ENCODE measurements at places on chromosomes 2 and 18. TPM values are rescaled to one million over a fixed set of nuclear protein-coding genes. Genes with fewer than 3 reads are reported as not detected.

DNA sequence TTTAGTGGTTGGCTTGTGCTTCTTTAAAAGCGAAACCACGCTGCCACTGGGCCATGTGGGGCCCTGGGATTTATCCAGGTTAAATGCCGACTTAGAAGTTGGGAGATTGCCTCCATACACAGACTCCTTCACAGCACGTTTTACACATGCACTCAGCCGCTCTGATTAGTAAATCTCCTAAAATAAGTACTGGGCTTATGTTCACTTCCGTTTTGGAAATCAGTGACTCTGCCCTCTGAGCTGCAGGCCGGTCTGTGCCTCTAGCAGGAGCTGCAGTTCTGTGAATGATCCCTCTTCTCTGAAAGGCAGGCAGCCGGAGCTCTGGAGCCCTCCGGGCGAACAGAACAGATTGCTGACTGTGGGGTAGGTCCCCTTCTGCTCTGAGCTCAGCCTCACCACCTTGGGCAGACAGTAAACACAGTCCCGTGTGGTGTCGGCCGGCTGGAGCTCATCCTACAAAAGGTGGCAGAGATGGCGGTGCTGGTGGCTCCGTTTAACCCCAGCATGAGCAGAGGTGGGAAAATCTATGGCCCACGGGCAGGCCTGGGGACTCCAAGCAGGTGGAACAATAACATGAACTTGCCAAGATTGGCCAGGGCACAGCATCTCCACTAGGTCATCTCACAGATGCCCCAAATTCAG, 9.8 kb upstream of the RAB17 start:
- no peak for DNase-seq

DNA sequence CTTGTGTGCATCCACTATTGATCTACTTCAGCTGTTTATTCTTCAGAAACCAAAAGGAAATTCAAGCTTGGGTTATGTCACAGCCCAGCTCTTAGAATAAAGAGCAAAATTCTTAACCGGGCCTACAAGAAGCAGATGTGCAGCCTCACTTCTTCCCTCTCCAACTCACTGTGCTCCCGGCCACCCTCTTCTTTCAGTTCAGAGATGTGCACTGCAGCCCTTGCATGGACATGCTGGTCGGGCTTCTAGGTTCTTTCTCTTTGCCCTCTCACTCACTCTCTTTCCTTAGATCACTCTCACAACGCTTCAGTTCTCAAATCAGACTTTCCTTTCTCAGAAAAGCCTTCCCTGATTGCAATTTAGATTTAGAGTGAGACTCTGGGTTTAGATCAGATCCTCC, 104.1 kb downstream of the CHN1 start:
- no peak for DNase-seq

Gene PLCD4
- total RNA-seq, result 0.29 TPM

Gene IL1RL2
- total RNA-seq, result not detected

Gene KCNE4
- total RNA-seq, result 2.4 TPM

Gene ZC3H6
- total RNA-seq, result 0.92 TPM

Gene KRTCAP3
- total RNA-seq, result not detected

Gene RAPGEF4
- 1.7 TPM for total RNA-seq

Measured in H4 (cell line).